Naive thymus-derived CD8-positive, alpha-beta T cell (primary cell): ENCODE measurements at places on chromosomes 7 and 10.

GRCh38 chr7:38798552-38799267 lies 110.3 kb downstream of the VPS41 start:
- no peak for DNase-seq

GRCh38 chr10:119208553-119208940 lies 1.2 kb downstream of the GRK5 start:
- no peak for DNase-seq

DNA sequence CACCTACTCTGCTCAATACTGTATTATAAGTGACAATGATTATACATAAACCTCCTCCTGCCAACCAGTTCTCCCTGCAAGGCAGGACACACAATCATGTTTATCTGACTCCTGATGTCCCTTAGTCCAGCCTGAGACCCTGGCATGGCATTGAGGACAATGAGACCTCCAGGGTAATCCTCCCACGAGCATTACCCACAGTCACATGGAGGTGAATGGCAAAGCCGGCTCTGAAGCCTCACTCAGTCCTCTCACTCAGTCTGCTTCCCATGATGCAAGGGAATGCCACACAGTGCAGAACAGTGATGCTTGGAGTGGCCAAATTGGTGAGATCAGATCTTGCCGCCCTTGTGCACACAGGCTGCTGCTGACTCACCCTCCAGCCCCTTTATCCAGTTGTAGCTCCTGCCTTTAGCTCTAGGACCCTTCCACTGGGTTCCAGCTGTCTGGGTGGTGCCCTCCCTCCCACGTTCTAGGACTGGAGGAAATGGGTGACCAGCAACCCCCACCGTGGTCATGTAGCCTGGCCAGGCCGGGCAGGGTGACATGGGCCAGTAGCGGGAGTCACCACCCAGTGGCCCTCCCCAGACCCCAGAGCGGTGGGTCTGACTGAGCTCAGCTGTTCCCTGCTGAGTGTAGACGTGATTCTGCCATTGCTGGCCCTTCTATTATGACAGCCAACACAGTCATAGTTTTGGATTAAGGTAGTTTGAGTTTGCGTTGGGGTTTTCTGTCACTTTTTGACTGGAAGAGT lies 5.5 kb upstream of the ADCY1 start:
- no peak for DNase-seq

- DNase-seq: no peak
Observed at GRCh38 chr7:33669251-33669670, 236.1 kb upstream of the BMPER start.

GRCh38 chr7:24821045-24821753 lies 63.9 kb upstream of the GSDME start:
- peak; percentile 75 for DNase-seq

GRCh38 chr10:1243486-1244234 lies 187.5 kb downstream of the WDR37 start:
- DNase-seq: no peak

DNA sequence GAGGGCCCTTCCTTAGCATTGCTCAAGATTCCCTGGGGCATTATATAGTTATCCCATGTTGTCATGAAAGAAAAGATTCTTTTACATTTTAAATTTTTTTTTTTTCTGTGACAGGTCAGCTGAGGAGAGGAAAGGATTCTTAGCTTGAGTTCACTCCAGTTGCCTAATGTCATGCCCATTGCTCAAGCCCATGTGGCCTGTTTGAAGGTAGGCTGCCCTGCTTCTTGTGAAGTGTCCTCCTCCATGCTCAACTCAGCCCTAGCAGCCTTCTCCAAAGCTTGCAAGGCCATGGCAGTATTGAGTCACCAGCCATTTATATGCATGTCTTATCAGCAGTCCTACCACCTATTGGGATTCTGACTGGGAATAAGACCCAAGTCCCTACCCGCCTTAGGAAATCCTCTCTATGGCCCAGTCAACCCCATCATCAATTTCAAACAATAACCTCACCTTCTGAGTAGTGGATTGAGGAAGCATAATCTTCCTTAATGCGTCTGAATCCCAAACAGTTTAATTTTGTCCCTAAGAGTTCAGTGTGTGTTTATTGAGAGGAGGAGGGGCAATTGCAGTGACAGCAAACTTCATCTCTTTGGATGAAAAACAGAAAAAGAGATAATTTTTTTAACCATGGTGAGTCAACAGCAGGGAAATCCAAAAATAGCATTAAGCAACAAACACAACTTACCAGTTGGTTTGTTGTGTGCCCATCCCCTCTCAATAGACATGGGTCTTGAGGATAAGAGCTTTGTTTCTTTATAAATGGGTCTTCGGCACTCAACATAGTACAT lies 38.6 kb upstream of the WASL start:
- no peak for DNase-seq

- DNase-seq: no peak
Observed at GRCh38 chr7:16562456-16563220, 36.0 kb downstream of the LRRC72 start.

- DNase-seq: no peak
Observed at GRCh38 chr7:665736-666453, 60.6 kb upstream of the DNAAF5 start.

GRCh38 chr7:123666492-123666891 lies 10.8 kb downstream of the LMOD2 start:
- no peak for DNase-seq

GRCh38 chr7:124364283-124364682 lies 331.4 kb upstream of the TMEM229A start:
- DNase-seq: no peak

DNA sequence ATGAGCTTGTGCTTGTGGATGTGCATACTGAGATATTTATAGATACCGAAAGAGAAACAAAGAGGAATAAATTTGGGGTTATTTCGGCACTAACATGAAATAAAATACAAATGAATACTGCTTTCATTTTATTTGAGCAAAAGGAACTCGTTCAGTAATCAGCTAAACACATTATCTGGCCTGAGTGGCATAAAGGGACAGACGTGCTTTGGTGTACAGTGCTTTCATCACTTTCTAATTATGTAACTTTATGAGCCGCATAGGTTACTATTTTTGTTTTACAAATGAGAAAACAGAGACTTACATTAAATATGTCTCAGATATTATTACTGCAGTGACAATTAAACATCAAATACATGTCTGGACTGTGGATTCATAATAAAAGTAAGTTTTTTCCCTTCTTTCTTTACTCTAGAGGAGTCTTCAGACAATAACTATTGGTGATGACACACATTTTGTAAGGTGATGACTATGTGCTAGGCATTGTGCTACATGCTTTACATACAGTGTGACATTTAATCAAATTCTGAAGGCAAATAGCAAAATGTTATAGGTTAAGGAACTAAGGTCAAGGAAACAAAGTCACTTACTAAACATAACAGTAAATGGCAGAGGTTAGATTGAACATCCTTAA lies 503.3 kb downstream of the SORCS1 start:
- no peak for DNase-seq

DNA sequence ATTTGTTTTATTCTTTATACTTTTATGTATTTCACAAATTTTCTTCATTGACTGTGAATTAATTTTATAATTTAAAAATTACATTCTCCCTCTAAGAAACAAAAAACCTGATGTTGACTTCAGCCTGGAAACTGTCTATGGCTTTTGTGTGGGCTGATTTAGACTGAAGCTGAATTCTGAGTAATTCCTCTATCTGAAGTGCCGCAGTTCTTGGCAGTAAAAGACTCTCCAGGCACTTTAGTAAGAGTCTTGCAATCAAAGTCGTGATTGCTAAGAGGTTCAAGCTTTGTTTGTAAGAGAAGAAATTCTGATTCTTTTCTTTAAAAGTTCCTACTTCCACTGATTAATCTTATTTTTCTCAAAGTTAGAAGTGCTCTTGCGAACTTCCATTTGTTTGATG lies 3.4 kb upstream of the CEP41 start:
- DNase-seq: no peak

GRCh38 chr10:48946332-48946731 lies 6.7 kb upstream of the LRRC18 start:
- no peak for DNase-seq

GRCh38 chr7:55538538-55538937 lies 33.8 kb downstream of the VOPP1 start:
- no peak for DNase-seq

GRCh38 chr10:131093795-131094366 lies 217.6 kb downstream of the TCERG1L start:
- DNase-seq: no peak

- DNase-seq: no peak
Observed at GRCh38 chr7:74029089-74029785, 1.3 kb downstream of the ELN start.

DNA sequence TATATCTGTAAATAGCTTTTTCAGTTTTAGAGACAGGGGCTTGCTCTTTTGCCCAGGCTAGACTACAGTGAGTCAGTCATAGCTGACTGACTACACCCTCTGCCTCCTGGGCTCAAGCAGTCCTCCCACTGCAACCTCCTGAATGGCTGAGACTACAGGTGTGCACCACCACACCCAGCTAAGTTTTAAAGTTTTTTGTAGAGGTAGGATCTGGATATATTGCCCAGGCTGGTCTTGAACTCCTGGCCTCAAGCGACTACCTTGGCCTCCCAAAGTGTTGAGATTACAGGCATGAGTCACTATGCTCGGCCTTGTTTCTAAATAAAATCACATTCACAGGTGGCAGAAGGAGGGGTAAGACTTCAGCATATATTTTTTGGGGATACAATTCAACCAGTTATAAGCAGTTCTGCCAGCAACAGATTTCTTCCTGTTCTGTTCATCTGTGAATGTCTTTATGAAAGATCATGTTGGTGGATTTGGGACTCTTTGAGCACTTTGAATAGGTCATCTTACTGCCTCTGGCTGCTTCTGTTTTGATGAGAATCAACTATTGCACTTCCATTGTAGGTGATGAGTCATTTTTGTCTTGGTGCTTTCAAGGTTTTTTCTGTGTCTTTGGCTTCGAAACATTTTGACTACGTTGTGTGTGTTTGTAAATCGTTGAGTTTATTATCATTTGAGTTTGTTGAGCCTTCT lies 15.7 kb downstream of the RBM33 start:
- DNase-seq: no peak

DNA sequence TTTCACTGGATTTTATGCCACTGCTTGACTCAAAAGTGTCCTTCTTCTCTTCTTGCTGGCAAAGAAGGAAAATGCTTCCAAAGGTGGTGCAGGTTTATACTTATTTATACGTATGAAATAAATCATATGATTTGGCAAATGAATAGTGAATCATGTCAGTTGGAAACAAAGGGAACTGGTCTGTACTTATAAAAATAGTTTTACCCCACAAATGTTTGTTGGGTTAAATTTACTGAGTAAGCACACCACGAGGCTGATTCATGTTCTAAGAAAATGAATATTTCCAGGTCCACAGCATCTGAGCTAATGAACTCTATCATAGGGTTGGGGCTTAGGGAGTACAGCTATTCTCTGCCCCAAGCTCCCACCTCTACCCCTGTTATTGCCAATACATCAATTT lies 232.2 kb downstream of the TRIL start:
- DNase-seq: no peak

DNA sequence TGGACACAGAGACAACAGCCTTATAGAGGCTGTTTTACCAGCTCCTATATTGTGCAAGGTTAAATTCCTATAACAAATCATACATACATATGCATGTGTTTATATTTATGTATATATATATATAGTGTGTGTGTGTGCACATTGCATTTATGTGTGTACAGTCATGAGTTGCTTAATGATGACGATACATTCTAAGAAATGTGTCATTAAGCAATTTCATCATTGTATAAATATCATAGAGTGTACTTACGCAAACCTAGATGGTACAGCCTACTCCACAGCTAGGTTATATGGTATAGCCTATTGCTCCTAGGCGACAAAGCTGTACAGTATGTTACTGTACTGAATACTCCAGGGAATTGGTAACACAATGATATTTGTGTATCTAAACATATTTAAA lies 30.1 kb upstream of the TNKS2 start:
- DNase-seq: no peak

- no peak for DNase-seq
Observed at GRCh38 chr7:24754906-24755506, 2.3 kb downstream of the GSDME start.

GRCh38 chr7:81190997-81191768 lies 272.3 kb upstream of the SEMA3C start:
- DNase-seq: no peak

DNA sequence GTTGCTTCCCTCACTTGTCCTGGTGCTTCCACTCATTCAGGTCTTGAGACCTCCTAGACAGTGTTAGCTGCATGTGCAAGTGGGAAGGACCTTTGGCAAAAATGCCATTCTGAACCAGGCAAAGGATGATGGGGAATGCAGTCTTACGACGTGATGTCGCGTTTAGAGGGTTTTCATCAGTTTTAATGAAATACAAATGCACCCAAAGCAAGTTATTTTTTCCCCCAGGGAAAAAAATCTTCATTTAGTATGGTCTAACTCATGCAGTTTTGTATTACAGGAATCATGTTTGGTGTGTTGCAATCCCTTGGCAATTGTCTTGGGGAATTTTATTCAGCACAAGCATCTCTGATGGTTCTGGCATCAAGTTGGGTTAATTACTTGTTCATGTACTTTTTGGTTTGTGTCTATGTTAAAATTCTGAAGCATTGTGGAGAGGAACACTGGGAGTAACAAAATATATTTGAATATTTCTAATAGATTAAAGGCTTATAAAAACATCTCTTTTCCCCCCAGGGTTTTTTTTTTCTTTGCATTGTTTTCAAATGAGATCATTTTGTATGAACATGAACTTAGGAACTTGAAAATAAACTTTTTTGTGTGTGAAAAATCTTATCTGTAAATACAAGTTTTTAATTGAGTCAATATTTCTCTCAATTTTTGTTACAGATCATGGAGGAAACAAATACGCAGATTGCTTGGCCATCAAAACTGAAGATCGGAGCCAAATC lies 188.9 kb downstream of the BICC1 start:
- DNase-seq: no peak

- DNase-seq: no peak
Observed at GRCh38 chr7:29926216-29926615, 63.4 kb downstream of the SCRN1 start.

GRCh38 chr10:132096863-132097478 lies 31.2 kb downstream of the JAKMIP3 start:
- DNase-seq: no peak
